ENCODE measurements at places on chromosomes 12 and 14.

DNA sequence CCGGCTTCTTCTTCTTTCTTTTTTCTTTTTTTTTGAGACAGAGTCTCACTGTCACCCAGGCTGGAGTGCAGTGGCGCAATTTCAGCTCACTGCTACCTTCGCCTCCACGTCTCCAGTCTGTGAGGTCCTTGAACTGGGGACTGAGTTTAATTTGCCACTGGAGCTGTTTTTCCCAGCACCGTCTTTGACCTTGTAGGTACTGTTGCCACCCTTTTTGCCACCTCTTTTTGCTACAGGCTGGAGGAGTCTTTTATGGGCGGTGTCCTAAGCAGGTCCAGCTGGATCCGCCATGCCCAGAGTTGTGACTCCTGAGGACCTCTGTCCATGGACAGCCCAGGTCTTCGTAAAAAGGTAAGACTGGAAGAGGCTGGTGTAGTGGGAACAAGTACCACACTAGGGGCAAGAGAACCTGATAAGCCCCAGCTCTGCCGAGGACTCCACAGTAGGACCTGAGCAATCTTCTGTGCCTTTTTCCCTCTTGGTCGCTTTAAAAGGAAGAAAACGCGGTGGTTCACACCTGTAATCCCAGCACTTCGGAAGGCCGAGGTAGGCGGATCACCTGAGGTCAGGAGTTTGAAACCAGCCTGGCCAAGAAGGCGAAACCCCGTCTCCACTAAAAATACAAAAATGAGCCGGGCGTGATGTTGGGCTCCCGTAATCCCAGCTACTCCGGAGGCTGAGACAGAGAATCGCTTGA is 946 bp downstream of the RNU4-2 start:
- H3K36me3 ChIP-seq: no peaks in the 10 kb centered on the region
- H3K4me3 ChIP-seq: peak overlapping the region; percentile 33
- H3K27me3 ChIP-seq: peaks cover 3% of the 10 kb centered on the region
- H3K27ac ChIP-seq: peak overlapping the region; percentile 100

GRCh38 chr14:81677736-81678135 is 144.1 kb upstream of the SEL1L start:
- no peaks in the 10 kb centered on the region for H3K36me3 ChIP-seq
- H3K27ac ChIP-seq: no peak overlapping the region
- no peaks in the 10 kb centered on the region for H3K27me3 ChIP-seq
- no peak overlapping the region for H3K4me3 ChIP-seq

GRCh38 chr14:77140359-77141213 is 1.0 kb downstream of the ZDHHC22 start:
- no peaks in the 10 kb centered on the region for H3K4me1 ChIP-seq
- no peaks in the 10 kb centered on the region for H3K27me3 ChIP-seq
- H3K36me3 ChIP-seq: no peaks in the 10 kb centered on the region
- peak overlapping the region; percentile 64 for H3K4me3 ChIP-seq

GRCh38 chr14:22737052-22737451 is 29.4 kb upstream of the OXA1L start:
- H3K36me3 ChIP-seq: no peaks in the 10 kb centered on the region
- no peak for DNase-seq
- no peaks in the 10 kb centered on the region for H3K27me3 ChIP-seq
- no peaks in the 10 kb centered on the region for H3K4me1 ChIP-seq
- H3K27ac ChIP-seq: no peak overlapping the region
- no peak overlapping the region for H3K4me3 ChIP-seq

GRCh38 chr14:104741803-104742251 is 11.1 kb upstream of the SIVA1 start:
- peaks cover 11% of the 10 kb centered on the region for H3K4me1 ChIP-seq
- no peak for DNase-seq
- peaks cover 9% of the 10 kb centered on the region for H3K27me3 ChIP-seq
- H3K4me3 ChIP-seq: no peak overlapping the region
- H3K36me3 ChIP-seq: no peaks in the 10 kb centered on the region

GRCh38 chr14:61581955-61582615 is 113.2 kb upstream of the HIF1A start:
- peaks cover 51% of the 10 kb centered on the region for H3K4me1 ChIP-seq
- H3K4me3 ChIP-seq: no peak overlapping the region
- H3K36me3 ChIP-seq: no peaks in the 10 kb centered on the region
- H3K27me3 ChIP-seq: no peaks in the 10 kb centered on the region

GRCh38 chr14:74892745-74893144 is 11.0 kb downstream of the DLST start:
- no peaks in the 10 kb centered on the region for H3K27me3 ChIP-seq
- peaks cover 79% of the 10 kb centered on the region for H3K36me3 ChIP-seq
- DNase-seq: no peak
- no peaks in the 10 kb centered on the region for H3K4me1 ChIP-seq
- no peak overlapping the region for H3K4me3 ChIP-seq

DNA sequence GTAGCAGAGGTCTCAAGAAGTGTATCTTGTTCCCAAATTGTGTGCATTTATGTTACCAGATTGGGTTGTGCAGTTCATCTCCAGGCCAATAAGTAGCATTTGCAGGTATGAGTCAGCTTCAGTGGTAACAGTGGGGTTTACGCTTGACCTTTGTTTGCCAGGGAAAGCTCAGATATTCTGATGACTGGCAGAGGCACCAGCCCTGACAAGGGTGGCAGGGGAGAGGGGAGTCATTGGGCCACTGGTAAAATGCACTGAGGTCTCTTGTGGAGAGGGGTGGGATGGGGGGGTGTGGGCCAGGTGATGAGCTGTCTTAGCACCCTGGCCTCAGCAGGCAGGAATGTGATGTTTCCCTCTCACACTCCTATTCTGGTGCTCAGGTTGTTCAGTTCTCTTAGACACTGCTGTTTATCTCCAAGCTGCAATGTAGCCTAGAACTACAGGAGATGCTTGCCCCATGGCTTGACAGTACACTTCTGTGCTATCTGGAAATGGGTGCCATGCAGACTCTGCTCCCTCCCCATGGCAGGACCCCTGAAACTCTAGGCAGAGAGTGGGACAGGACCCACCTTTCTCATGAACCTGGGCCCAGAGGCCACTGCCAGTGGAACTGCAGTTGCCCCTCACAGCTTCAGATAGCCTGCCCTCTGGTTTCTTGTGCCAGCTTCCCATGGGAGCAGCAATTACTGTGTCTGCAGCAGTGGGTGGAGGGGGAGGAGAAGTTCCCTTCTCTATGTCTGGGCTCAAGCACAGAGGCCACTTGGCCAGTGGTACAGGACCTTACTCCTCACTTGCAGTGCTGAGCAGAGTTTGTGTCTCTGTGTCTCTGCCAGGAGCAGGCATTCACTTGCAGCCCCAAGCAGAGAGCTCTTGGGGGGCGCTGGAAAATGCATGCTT is 31.9 kb downstream of the USP15 start:
- H3K36me3 ChIP-seq: peaks cover 13% of the 10 kb centered on the region
- H3K27ac ChIP-seq: no peak overlapping the region
- no peaks in the 10 kb centered on the region for H3K4me1 ChIP-seq
- H3K27me3 ChIP-seq: no peaks in the 10 kb centered on the region
- H3K4me3 ChIP-seq: no peak overlapping the region

DNA sequence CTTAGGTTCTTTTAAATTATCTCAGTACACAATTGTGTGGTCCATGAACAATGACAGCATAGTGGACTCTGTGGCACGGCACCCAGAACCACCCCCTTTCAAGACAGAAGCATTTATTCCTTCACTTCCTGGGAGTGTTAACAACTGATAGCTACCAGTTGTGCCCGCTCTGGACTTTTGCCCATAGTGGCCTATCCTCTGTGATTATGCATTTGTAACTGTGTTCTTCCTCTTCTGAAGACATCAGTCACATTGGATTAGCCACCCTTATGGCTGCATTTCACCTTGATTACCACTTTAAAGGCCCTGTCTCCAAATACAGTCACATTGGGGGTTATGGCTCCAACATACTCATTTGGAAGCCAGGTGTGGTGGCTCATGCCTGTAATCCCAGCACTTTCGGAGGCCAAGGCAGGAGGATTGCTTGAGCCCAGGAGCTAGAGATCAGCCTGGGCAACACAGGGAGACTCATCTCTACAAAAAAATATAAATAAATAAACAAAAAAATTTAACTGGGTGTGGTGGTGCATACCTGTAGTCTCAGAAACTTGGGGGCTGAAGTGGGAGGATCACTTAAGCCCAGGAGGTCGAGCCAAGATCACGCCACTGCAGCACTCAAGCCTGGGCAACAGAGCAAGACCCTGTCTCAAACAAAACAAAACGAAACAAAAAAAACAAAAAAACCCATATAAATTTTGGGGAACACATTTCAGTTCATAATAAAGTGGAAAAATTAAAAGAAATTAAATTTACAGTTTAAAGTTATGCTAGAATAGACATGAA is 27.6 kb upstream of the PHC1 start:
- no peak overlapping the region for H3K4me3 ChIP-seq
- DNase-seq: no peak
- H3K27me3 ChIP-seq: no peaks in the 10 kb centered on the region
- no peaks in the 10 kb centered on the region for H3K36me3 ChIP-seq

GRCh38 chr14:21449899-21450216 is 6.1 kb downstream of the CHD8 start:
- peaks cover 2% of the 10 kb centered on the region for H3K4me1 ChIP-seq
- no peak overlapping the region for H3K27ac ChIP-seq
- H3K27me3 ChIP-seq: no peaks in the 10 kb centered on the region
- H3K4me3 ChIP-seq: no peak overlapping the region
- H3K36me3 ChIP-seq: peaks cover 5% of the 10 kb centered on the region

GRCh38 chr14:94143711-94144110 is 14.3 kb upstream of the IFI27L2 start:
- no peak overlapping the region for H3K27ac ChIP-seq
- no peak overlapping the region for H3K4me3 ChIP-seq
- DNase-seq: no peak
- H3K36me3 ChIP-seq: no peaks in the 10 kb centered on the region
- peaks cover 10% of the 10 kb centered on the region for H3K4me1 ChIP-seq
- peaks cover under 1% of the 10 kb centered on the region for H3K27me3 ChIP-seq

- no peaks in the 10 kb centered on the region for H3K36me3 ChIP-seq
- no peak for DNase-seq
- no peaks in the 10 kb centered on the region for H3K27me3 ChIP-seq
Measured at GRCh38 chr14:44812672-44813071, 149.1 kb downstream of the KLHL28 start.

DNA sequence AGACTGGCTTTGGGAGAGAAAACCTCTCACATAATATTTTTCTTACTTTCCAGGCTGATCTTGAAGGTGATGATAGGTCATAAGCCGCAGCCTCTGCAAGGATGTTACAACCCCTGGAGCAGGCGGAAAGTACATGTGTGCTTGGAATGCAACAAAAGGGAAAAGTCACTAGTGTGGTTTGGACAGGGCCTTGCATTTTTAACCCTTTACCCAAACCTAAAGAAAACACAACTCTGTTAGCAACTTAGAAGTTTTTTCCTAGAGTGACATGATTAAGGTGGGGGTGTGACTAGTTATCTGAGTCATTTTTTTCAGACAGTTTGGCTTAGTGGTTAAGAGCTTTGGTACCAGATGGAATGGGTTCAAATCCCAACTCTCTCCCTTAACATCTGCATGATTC is 97.0 kb downstream of the TMEM30B start:
- no peak for DNase-seq
- H3K27ac ChIP-seq: no peak overlapping the region
- no peaks in the 10 kb centered on the region for H3K36me3 ChIP-seq
- no peak overlapping the region for H3K4me3 ChIP-seq
- peaks cover 39% of the 10 kb centered on the region for H3K4me1 ChIP-seq

GRCh38 chr12:24798335-24798734 is 150.6 kb downstream of the BCAT1 start:
- DNase-seq: no peak
- H3K4me1 ChIP-seq: peaks cover 8% of the 10 kb centered on the region
- H3K27ac ChIP-seq: no peak overlapping the region
- no peaks in the 10 kb centered on the region for H3K27me3 ChIP-seq
- no peaks in the 10 kb centered on the region for H3K36me3 ChIP-seq

- no peak overlapping the region for H3K27ac ChIP-seq
- no peak for DNase-seq
- H3K36me3 ChIP-seq: no peaks in the 10 kb centered on the region
- no peak overlapping the region for H3K4me3 ChIP-seq
Measured at GRCh38 chr14:67559639-67560038, 26.5 kb downstream of the PLEKHH1 start.

DNA sequence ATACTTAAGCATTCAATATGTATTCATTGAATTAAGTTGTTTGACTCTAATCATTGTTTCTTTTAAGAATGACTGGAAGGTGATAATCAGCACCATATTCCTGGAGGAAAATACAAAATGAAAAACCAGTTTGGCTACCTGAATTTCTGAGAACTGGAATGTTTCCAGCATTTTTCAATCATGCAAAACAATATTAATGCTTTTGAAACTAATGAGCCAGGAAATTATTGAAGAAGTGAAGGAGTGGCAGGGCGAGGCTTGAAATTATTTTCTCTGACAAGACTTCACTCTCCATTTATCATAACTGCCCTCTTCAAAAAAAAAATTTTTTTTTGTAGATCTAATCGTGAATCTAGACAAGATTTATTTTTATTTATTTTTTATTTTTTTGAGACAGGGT is 19.0 kb downstream of the TMEM19 start:
- no peaks in the 10 kb centered on the region for H3K27me3 ChIP-seq
- no peak for DNase-seq
- H3K36me3 ChIP-seq: peaks cover 2% of the 10 kb centered on the region
- H3K27ac ChIP-seq: no peak overlapping the region
- H3K4me1 ChIP-seq: no peaks in the 10 kb centered on the region
- H3K4me3 ChIP-seq: no peak overlapping the region

GRCh38 chr12:58148405-58148804 is 207.0 kb downstream of the ATP23 start:
- H3K27me3 ChIP-seq: no peaks in the 10 kb centered on the region
- peaks cover 8% of the 10 kb centered on the region for H3K4me1 ChIP-seq
- peak; percentile 86 for DNase-seq

DNA sequence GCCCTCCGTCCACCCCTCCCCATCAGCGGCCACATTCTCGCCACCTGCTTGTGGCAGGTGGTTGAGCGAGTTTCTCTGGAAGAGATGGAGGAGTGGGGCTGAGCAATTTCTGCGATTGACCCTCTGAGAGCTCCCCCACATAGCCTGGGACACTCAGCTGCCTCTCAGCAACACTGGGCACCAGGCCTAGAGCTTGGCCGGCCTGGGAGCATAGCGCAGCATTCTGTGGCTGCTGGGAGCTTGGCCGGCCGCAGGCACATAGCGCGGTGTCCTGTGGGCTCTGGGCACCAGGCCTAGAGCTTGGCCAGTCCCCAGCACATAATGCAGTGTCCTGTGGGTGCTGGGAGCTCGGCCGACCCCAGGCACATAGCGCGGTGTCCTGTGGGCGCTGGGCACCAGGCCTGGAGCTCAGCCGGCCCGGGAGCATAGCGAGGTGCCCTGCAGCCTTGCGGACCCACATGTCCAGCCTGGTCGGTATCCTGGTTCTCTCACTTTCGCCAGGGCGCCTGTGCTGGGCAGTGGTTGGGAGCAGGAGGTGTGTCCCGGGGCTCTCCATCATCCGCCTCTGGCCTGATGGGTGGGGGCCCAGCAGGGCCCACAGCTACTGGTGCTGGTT is 43.8 kb downstream of the LRCOL1 start:
- no peak overlapping the region for H3K27ac ChIP-seq
- H3K36me3 ChIP-seq: peaks cover 4% of the 10 kb centered on the region
- no peaks in the 10 kb centered on the region for H3K4me1 ChIP-seq

Data from SJCRH30 (cell line).